ENCODE measurements at places on chromosomes 13 and 19.

- DNase-seq, result no peak
These were observed 93.7 kb downstream of the RBM26 start for GRCh38 chr13:79312340-79312855.

DNA sequence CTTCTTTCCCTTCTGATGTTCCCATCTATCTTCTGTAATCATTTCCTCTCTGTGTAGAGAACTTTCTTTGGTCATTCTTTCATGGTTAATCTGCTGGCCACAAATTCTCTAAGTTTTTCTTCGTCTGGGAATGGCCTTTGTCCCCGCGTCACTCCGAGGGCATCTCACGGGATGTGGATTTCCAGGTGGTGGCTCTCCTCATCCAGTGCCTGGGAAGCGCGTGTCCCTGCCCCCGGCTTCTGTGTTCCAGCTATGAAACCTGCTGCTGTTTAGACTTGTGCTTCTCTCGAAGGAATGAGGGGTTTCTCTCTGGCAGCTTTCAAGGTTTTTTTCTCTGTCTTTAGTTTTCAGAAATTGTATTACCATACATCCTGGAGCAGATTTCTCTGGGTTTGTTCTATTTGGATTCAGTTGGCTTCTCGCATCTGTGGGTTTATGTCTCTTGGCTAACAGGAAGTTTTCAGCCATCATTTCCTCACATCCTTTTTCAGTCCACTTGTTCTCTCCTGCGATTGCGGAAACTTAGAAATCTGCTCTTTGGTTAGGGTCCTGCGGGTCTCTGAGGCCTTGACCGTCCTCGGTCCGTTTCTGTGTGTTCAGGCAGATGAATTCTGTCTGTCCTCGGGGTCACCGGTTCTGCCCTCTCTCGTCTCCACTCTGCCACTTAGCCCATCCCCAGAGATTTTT, 36.9 kb upstream of the DCUN1D2 start:
- DNase-seq, result no peak

DNA sequence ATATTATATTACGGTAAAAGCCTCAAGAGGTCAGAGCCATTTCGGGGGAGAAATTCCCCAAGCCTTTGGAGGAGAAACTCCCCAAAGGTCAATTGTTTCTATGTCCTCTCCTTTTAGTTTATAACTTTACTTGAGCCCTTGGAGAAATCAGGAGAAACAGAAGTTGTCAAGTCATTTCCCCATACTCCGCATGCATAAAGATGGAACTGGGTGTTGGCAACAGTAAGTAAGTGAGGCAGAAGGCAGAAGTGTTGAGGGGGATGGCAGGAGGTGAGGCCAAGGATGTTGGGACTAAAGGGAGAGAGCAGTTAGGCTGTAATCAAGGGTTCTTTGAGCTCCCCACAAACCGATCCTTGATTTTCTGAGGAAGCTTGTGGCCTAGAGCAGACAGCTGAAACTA, 307.9 kb downstream of the ENOX1 start:
- DNase-seq, result no peak

GRCh38 chr13:49867834-49868233, 68.3 kb downstream of the SPRYD7 start:
- DNase-seq, result no peak

GRCh38 chr19:9041023-9041422, 30.8 kb upstream of the MUC16 start:
- no peak for DNase-seq

DNA sequence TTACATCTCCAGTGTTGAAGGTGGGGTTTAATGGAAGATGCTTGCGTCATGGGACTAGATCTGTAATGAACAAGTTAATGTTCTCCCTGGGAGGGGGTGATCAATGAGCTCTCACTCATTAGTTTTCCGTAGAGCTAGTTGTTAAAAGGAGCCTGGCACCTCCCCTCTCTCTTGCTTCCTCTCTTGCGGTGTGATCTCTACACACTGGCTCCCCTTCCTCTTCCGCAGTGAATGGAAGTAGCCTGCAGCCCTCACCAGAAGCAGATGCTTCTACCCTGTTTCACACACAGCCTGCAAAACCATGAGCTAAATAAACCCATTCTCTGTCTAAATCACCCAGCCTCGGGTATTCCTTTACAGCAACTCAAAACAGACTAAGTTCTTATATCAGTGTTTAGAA, 318.8 kb downstream of the SLITRK1 start:
- no peak for DNase-seq

- DNase-seq, result no peak
These were observed 124.1 kb downstream of the DPF1 start for GRCh38 chr19:38099966-38100365.

DNA sequence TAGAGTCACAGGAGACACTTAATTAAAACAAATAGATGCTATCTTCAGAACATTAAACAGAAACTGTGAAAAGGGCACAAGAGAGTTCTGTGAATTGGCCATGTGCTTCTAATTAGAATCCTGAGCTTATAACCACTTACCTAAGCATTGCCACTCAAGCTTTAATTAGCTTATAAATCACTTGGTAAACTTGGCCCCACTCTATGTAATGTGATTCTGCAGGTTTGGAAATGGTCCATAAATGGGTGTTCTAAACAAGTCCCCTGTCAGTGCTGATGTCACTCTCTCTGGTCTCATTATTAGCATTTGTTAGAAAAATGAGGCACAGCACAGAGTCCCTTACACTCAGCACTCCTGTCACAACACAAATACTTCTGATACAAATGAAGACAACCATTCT, 18.0 kb downstream of the ZNF91 start:
- no peak for DNase-seq

DNA sequence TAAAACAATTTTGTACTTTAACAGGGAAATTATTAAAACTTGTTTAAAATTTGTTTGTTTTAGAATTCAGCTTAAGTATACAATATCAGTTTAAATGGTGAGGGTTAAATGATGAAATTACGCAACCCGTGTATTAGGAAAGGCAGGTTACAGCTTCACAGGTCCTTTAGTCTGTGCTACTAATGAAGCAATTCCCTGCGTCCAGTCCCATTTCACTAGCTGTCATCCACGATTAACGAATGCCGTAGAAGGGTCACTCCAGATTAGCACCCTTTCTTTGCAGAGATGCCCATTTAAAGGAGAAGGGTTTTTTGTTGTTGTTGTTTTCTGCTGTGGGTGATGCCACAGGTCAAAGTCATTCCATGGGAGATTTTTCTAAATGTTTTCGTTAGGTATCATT, 457.6 kb upstream of the SLC10A2 start:
- no peak for DNase-seq

DNA sequence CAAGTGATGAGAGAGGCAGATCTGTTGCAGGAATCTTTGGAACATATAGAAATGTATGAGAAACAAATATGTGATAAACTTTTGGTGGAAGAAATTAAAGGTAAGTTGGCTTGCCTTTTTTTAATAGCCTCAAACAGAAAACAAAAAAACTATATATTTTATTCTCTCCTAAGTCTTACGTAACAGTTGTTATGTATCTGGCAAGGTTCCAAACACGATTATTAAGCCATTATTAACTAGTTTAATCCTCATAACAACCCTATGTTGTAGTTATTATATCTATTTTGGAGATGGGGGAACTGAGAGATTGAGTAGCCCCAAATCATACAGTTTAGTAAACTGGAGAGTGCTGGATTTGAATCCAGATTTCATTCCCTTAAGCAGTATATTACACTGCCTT, 14.7 kb downstream of the NAA16 start:
- no peak for DNase-seq

DNA sequence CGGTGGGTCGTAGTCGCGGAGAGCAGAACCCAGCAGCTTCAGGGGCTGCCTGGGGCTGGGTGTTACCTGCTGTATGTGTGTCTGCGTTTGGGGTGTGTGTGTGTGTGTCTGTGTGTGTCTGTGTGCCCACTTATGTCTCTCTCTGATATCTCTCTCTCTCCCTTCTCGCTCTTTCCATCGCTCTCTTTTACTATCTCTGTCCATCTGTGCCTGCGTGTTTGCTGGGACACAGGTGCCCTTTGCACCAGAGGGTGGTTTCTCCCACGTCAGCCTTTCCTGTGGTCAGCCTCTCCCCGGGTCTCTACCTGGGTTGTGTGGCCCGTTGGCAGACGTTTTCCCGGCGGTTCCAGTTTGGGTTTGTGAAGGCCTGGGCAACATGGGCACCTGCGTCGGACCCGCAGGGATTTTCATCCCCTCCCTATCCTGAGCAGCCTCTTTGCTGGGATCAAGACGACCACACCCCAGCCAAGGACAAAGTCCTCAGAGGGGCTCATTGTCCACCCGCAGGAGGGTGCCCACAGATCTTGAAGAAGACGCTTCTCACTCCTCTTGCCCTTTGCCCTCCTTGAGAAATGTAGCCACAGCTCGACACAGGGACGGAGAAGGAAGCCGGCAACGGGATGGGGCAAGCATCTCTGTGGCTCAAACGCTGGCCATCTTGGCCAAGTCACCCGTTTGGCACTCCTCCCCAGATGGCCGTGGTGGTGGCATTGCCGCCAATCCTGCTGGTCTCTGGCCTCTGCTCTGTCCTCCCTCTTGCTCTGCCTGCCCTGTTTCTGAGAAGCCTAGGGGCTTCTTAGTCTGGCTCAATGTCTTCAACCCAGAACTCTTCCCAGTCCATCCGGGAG, 43.3 kb downstream of the ZNF146 start:
- no peak for DNase-seq

GRCh38 chr19:18412610-18413239, 6.5 kb upstream of the SSBP4 start:
- DNase-seq, result no peak

DNA sequence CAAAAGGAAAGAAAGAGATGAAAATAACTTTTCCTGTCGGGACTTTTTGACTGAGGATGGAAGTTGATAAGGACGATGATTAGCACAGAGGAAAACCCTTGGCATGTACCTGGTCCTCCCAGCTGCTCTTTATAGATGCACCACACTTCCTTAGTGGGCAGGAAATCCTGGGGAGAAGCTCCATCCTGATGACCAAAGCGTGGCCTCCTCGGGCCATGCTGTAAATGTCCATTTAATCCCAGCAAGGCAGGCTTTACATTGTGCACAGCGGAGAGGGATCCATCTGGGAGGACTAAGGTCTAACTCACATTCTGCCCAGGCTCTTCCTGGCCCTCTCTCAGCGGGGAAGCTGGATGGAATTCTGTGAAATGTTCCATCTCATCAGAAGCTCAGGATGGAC, 113.5 kb downstream of the COL4A2 start:
- DNase-seq, result no peak

- no peak for DNase-seq
These were observed 48.9 kb upstream of the CEACAM21 start for GRCh38 chr19:41527089-41527488.

DNA sequence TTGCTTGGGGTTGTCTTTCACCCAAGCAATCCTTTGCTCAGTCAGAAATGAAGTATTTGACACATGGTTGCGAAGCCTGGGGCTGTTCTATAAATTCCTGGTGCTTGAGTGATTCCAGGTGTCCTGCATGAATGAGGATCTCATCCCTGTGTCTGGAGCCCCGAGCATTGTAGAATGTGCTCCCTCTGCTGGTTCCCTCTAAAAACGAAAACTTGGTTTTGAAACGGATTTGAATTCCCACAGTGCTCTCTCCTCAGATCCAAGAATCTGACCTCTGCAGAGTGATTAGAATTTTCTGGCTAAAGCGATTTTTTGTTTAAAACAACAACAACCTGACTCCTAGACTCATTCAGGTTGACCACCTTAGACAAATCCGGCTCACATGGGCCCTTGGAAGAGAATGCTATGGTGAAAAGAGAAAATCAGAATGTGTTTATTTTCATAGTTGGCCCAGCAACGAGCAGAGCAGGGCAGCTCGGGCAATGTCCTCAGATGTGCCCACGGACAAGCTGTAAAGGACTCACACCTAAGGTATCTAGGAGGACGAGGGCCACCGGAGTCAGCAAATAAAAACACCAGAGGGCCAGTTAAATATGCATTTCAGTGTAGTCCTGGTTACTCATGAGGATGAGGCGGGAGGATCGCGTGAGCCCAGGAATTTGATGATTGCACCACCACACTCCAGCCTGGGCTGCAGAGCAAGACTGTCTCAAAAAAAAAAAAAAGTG, 8.7 kb upstream of the ATP12A start:
- peak; percentile 90 for DNase-seq

DNA sequence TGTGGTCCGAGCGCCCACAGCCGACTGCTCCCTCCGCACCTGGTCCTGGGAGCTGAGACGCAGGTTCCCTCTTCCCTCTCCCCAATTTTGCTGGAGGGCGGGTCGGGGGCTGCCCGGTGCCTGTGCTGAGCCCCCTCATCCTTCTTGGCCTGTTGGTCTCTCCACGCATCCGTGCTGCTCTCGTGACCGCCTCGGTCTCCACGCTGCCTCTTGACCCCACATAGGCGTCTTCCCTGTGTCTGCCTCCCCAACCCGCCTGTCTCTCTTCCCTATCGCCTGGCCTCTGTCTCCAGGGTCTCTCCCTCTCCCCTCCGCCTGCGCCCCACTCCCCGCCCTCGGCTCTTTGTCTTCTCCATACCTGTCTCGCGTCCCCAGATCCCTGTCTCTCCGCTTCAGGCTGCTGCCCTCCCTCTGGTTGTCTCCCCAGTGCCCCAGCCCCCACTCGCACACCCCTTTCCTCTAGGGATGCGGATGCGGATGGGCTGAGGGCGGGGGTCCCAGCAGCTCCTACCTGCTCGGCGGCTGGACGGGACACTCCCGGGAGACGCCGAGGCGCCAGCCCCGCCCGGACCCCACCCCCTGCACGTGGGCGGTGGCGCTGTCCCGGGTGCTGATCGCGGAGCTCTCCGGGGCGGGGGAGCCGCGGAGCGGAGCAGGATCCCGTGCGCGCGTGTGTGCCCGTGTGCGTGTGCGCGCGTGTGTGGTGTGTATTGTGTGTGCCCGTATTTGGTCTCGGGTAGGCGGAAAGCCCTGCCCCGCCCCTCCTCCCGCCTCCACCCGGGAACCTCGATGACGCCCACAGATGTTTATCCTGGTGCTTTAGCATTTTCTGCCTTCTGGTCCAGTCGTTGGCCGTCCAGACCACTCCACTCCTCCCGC, at the start of gene SYT5:
SYT5 (minus strand) TSS at position 684 of the 879 bp plus-strand sequence. CDS start 1,248 bp downstream, outside the sequence.
- DNase-seq, result no peak

DNA sequence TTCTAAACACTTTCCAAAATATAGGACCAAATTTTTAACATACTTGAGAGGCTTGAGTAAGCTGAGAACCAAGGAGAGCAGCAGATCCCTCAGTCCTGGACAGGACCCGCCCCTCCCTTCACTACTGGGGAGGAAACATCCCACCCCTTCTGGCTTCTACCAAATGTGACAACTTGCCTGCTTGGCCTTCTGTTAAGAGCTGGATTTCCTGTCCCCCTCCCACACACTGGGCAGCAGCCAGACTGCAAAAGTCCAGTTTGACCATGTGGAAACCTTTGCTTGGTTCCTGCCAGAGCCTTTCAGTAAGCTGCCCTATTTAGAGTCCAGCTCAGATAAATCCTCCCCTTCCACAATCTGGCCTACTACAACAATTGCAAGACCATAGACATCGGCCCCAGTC, 84.3 kb downstream of the FGF14 start:
- no peak for DNase-seq

- DNase-seq, result peak; percentile 16
These were observed 30.9 kb downstream of the MZT1 start for GRCh38 chr13:72696579-72696978.

DNA sequence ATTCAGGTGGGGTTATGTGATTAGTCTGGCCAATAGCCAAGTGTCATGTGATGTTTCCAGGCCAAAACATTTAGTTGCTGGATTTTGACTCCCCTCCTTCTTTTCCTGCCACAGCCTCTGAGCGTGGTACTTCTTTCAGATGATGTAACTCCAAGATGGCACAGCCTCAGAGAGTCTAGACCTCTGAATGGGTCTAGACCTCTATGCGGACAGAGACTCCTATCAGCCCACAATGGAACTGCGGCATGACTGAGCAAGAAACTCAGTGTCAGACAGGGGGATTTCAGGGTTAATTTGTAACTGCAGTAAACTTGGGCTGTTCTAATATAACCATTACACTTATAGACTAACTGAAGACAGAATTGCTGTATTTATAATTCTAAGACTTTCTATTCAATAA, 42.6 kb upstream of the ZDHHC20 start:
- no peak for DNase-seq

GRCh38 chr13:90395846-90396245, 951.6 kb upstream of the MIR17HG start:
- DNase-seq, result no peak
